ENCODE measurements at places on chromosomes 7 and 10.

- DNase-seq: no peak
Observed at GRCh38 chr7:64320547-64321513, 7.1 kb downstream of the ZNF736 start.

DNA sequence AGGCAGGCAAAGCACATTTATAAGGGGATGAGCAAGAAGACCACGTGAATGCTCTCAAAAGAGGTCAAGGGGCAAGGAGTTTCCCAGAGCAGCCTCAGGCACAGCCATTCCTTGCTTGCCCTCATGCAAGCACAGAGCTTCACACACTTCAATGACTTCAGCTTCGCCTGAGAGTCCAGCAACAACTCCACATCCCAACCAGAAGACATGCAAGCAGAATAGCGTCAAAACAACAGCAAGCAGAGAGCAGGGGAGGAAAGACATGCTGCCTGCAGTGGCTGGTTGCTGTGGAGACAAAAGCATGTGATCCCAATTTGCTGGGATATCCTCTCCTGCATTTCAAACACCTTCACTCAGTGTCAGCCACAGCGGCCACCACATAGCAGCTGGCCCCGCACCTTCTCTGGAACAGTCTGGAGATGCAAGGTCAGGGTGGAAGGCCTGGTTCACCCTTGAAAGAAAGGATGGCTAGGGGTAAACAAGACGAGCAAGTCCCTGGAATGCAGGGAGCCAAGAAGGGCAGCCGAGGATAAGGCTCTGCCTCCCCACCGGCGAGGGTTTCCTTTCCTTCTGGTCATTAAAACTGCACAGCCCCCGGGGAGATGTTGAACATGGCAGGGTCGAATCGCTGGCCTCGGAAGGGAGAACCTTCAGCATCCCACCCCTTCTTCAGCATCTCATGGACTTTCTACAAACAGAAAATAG lies 60.2 kb upstream of the CAMK2B start:
- DNase-seq: no peak

GRCh38 chr10:125332548-125333208 lies 172.3 kb upstream of the CTBP2 start:
- no peak for DNase-seq

- no peak for DNase-seq
Observed at GRCh38 chr7:70097645-70098044, 499.4 kb downstream of the AUTS2 start.

DNA sequence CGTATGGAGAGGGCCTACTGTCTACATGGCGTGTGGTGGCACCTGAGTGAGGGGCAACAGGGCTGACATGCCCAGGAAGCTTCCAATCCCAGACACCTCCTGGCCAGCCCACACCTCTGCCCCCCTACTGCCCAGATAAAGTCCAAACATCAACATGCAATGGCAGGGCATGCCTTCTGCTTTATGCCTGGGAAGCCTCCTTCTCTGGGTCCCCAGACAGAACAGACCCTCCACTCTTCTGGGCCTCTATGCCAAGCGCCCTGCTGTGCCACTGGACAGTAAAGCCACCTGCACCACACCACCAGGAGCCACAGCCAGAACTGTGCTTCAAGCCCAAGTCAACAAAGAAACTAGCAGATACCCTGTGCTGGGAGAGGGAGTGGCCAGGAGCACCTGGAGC lies 12.5 kb downstream of the TMEM72 start:
- no peak for DNase-seq

- no peak for DNase-seq
Observed at GRCh38 chr7:29812185-29812876, 6.0 kb downstream of the WIPF3 start.

DNA sequence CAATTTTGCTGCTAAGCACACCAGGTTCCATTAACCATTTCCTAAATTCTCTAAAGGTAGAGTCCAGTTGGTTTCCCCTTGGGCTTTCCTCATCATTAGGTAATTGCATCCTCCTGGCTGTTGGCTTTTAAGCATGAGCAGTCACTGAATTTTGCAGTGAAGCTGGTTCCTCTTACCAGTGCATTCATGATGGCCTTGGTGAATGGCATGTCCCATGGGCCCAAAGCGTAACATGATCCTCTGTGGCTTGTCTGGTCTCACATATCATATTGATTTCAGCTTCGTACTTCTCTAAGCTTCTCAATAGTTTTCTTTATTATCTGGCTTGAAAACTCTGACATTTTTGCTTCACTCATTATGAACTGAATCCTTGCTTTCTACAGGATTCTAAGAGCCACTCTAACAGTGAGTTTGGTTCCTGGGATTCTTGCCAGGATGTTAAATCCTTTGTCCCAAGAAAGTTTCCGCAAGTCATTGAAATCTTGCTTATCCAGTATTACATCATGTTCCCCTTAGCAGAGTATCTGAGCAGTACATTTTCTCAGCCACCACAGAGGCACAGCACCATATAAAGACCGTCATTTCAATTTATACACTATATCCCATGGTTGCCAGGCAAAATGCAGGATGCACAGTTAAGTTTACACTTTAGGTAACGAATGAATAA lies 134.2 kb downstream of the PTN start:
- DNase-seq: no peak

DNA sequence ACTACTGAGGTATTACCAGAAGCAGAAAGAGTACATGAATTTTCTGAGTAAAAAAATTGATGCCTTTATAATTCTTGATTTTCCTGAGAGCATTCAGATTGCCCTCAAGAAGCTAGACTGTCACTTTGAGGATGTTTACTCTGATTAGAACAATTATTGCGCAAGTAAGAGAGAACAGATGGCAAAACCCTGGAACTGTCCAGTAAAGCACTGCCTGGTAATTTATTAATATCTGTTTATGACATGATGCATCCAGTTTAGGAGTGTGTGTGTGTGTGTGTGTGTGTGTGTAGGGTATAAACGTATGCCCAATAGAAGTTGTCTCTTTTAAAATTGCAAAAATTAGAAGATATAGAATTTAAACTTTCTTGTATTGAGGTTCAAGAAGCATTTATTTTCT lies 379.7 kb downstream of the PHTF2 start:
- DNase-seq: no peak

- DNase-seq: no peak
Observed at GRCh38 chr7:29641651-29642050, 78.0 kb downstream of the PRR15 start.

GRCh38 chr7:77498659-77499379 lies 38.3 kb upstream of the PTPN12 start:
- DNase-seq: no peak

DNA sequence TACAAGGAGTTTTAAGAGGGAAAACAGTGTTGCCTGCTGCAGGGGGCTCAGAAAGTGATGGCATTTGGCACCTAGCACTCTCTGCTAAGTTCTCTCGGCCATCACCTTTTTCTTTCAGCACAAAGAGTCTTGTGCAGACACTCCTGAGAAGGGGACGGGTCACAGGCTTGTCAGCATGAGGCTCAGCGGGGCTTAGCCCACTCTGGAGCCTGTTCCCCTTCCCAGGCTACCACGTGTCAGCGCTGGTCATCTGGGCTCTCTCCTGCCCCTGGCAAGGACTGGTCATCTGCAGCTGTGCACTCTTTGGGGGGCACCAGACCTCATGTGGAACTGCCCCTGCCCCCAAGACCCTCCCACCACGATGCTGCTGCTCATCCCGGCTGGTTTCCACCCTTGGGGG lies 152.1 kb upstream of the MKI67 start:
- no peak for DNase-seq
